ENCODE measurements at places on chromosomes 4 and X.
A peak's percentile ranks its signal among the peaks of the same experiment; 100 is the strongest.

GRCh38 chr4:18020671-18021469, 685 bp downstream of the LCORL start:
- DNase-seq: peak; percentile 12

DNA sequence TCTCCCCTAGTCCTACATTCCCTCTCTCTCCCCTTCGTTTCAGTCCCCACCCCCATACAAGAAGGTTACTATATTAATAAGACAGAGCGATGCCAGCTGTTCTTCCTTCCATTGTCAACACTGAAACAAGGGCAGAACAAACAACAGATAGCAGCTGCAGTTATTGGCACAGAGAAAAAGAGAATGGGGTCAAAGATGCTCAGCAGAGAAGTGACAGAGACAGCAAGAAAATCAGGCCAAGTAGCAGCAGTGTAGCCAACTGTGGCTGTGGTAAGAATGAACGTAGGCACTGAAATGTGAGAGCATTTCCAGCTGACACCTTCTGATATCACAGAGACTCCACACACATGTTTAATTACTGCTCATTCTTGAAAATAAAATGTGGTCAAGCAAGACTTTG, 641.8 kb downstream of the FSTL5 start:
- no peak for DNase-seq

- no peak for DNase-seq
Observed at GRCh38 chr4:153211986-153212728, 7.9 kb downstream of the TRIM2 start.

GRCh38 chrX:20229155-20229554, 37.6 kb downstream of the RPS6KA3 start:
- DNase-seq: no peak

DNA sequence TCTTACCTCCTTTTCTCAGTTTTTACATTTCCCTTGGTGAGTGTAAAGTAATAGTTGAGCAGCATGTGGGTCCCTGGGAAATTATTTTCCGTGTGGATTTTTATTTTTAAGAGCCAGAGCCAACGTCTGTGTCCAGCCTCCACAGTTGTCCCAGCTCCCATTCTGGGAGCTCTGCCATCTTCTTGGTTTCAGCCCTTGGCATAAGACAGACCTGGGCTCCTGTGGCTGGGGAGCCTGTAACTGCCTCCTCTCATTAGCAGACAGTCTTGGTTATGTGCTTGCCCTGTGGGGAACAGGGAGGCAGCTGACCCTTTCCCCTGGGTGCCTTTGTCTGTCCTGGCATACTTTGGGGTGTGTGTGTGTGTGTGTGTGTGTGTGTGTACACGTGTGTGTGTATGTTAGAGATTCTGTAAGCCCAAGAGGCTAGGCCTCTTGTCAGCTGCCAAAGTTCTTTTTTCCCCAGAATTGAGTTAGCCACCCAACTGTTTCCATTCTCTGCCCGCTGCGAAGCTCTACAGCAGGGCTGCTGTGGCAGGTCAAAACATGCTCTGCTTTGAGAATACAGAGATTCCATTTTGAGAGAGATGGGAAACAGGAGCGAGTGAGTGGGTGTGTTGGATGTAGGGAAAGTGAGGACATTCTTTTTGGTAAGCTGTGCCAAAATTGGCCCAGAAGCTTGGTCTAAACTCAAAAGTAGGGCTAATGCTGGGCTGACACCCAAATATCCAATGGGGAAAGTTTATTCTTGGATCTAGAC, 140.7 kb downstream of the TMEM164 start:
- no peak for DNase-seq
